ENCODE measurements at places on chromosomes 5 and 9.

GRCh38 chr5:58260243-58260642 is 199.6 kb downstream of the PLK2 start:
- DNase-seq, result no peak

DNA sequence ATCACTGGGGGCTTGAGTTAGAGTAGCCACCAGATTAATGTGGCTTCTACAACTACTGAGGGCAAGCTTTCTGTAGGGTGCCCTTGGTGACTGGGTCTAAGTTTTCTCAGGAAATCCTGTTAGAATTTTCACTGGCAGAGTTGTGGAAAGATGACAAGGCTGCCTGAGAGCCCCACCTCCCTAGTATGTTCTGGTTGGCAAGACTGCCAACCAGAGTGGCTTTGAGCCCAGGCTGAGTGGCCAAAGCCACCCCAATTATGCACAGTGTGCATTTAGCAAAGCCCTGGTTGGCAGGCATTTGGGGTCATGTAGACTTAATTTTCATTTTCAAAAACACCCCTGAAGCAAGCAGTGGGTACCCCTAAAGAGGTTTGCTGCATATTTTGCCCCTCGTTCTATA is 136.7 kb upstream of the HAPLN1 start:
- no peak for DNase-seq

DNA sequence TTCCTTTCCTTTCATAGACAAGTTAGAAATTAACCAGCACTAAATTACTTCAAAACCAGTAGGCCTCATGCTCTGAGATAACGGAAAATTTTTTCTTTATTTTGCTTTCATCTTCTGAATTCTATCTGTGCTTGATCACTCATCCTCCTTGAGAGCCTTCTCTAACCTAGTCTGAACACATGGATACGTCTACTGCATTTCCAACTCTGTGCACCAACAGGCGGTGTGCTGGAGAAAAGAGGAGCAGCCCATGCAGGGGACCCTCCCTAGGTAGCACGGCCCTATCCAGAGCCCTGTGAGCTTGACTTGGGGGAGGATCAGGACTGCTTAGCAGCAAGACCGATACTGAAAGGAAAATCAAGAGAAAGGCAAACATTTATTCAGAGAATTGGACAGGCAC is 149.8 kb downstream of the AUH start:
- peak; percentile 32 for DNase-seq

DNA sequence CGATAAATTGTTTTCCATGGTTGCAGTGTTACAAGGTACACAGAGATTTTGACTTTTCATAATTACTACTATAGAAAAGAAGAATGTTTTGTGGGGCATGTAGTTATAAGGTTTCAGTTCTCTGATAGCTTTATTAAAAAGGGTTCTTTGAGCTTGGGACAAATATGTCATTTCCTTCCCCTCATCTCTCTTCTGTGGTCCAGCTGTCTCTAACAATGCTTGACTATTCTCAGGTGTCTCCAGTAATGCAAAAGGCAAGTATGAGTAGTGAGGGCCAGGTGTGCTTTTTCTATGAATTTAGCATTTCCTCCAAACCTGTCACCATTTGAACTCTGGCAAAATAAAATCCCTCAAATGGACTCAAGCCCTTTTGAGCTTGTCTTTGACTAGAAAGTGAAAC is 84.3 kb downstream of the SLF1 start:
- no peak for DNase-seq
